NCI-H82 (cell line): ENCODE measurements at places on chromosomes 4 and X.
A peak's percentile ranks its signal among the peaks of the same experiment; 100 is the strongest.

DNA sequence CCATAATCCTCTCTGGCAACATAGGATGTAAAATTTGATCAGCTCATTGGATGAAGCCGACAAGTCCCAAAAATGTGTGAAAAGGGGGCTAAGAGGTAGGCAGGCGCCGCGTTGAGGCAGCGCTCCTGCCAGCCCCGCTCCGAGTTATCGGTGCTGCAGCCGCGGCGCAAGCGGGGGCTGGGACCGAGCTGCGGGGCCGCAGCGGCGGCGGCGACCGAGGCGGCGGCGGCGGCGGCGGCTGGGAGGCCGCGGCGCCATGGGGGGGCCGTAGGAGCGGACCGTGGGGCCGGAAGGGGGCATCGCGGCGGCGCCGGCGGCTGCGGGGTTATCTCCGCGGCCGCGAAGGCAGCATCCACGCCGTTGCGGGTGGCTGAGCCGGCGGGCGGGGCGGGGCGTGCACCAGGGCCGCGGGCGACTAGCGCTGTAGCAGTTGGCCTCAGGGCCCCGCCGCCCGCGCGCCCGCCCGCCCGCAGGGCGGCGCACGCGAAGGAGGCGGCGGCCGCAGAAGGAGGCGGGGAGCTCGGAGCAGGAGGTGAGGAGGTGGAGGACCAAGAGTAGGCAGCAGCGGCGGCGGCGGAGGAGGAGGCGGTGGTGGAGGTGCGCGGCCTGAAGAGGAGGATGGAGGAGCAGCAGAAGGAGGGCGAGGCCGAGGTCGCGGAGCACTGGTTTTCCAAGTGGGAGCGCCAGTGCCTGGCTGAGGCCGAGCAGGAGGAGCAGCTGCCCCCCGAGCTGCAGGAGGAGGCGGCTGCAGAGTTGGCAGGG, 126.0 kb upstream of the CXorf66 start:
- DNase-seq, result peak; percentile 52

DNA sequence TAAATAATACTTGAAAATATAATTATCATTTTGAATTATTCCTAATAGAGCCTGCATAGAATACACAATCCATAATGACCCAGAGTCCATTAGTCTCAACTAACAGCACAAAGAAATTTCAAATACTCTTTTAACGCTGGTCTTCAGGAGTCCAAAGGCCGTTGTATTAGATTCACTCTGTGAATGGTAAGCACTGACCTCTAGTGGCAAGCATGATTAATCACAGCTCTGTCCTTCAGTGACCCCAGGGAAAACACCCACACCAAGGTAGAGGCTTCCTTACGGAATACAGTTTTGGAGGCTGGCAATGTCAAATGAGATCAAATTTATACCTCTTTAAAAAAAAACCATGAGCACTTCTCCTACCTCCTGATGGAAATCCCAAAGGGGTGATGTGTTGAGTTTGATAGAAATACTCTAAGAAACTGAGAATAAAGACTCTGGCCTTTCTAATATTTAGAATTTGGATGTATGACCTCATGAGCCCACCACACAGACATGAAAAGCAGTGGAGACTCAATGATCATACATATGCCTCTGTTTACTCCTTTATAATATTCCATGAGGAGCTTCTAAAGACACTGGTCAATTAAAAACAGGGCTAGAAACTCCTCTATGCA, 147.2 kb upstream of the DKK2 start:
- peak; percentile 58 for DNase-seq

GRCh38 chr4:87506974-87507701, 22.0 kb downstream of the SPARCL1 start:
- no peak for DNase-seq

- no peak for DNase-seq
These were observed 282.2 kb upstream of the SLIT2 start for GRCh38 chr4:19969492-19969891.

DNA sequence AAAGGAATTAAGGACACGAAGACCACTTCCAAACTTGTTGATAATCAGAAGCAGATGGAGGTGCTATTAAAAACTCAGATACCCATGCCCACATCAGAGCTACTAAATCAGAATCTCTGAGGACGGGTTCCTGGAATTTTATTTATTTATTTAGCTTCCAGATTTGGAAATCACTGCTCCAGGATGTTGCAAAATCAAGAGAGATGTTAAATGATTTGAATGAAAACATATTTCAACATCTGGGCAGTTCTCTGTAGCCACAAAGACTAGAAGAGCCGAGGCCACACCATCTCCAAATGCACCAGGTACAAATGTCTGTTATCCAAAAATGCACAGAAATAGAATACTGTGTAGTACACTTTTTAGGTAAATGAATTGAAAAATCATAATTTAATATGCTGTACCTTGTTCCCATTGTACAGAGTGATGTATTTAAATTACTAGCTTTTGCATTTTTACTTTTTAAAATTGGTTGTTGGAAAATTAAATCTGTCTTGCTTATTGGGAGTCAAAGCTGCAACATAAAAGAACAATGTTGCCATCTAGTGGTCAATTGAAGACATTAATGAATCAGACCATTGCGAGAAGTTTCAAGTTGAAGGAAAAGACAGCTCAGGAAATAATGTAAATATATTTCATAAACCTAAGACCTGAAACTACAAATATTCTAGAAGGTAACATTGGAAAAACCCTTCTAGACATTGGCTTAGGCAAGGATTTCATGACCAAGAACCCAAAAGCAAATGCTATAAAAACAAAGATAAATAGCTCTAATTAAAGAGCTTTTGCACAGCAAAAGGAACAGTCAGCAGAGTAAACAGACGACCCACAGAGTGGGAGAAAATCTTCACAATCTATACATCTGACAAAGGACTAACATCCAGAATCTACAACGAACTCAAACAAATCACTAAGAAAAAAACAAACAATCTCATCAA, 151.3 kb upstream of the TTC29 start:
- peak; percentile 44 for DNase-seq

DNA sequence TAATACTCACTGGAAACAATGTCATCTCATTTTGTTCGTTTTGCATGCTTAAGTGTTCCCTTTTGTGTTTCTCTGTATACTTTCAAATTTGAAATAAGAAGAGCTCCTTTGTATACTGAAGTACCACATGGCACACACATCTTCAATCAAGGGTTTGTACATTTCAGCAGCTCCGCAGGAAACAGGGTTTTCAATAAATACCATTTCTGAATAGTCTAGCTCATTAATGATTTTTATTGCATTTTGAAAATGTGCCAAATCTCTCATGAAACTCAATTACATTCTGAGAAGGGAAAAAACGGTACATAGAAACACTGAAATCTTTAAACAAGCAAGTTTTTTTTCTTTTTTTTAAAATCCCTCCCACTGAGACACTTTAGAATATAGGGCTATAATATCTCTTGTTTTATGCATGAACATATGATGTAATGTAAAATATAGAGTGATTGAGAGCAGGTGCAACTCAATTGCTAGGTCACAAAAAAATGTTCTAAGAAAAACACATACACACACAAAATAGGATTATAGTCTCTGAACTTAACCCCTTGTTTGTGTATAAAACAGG, 914.2 kb upstream of the PCDH7 start:
- no peak for DNase-seq

DNA sequence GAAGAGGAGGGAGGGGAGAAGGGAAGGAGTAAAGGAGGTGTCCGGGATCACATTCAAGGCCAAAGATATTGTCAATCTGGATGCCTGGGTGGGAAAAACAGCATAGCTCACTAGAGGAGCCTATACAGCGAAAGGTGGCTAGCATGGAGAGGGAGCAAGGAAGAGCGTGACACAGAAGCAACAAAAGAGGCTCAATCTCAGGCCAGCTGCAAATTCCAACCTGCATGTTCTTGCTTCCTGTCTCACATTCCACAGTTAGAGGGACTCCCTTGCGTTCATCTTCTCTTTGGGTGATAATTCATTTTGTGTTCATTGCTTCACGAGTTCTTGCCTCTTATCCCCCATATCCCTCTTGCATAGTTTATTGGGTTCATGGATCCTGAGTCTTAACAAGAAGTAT, 3.0 kb upstream of the CLNK start:
- no peak for DNase-seq

- DNase-seq, result peak; percentile 86
These were observed 619 bp upstream of the LRBA start for GRCh38 chr4:151015459-151016347.

DNA sequence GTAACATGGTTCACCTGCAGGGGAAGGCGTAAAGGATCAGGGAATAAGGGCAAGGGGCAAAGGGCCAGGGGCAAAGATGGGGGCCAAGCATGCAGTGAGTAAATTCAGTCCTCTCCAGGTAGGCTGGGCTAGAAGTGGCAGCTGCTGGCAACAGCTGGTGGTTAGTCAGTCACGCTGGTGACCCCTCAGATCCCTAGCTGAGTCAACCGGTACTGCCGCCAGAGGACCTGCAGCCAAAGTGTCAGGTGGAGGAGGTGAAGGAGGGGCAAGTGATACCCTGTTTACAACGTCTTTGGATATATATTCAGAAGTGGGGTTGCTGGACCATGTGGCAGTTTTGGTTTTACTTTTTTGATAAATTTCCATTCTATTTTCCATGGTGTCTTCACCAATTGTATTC, 24.6 kb upstream of the NAP1L2 start:
- peak; percentile 8 for DNase-seq

DNA sequence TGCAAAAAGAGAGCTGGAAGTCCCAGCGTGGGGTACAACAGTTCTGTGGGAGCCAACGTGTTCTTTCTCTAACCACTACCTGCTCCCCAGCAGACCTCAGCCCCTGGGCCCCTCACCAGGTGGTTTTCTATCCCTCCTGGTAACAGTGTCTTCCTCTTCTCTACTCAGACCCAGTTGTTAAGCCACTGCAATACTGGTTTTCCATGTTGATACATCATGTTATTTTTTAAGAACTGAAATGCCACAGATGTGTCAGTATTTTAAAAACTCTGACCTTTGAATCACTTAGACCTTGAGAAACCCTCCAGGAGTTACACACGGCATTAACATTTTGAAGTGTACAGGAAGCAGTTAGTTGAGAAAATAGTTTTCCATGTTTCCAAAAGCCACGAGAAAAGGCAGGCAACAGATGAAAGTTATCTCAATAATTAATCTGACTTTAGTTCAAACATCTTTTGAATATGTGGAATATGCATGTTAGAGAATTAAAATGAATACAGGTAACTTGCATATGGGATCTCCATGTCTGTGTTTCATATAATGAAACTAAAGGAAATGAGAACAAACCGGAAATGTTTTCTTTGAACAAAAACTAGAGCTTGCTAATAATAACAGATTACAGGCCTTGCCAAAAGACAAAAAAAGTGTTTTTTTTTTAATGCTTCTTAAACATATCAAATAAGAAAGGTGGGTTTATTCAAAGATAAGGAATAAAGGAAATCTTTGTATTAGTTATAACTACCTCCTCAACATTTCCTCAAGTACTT, 108.8 kb downstream of the ZNF827 start:
- DNase-seq, result no peak

- no peak for DNase-seq
These were observed 48.8 kb downstream of the MCUB start for GRCh38 chr4:109608879-109609278.

- peak; percentile 14 for DNase-seq
These were observed 77.2 kb downstream of the SH3KBP1 start for GRCh38 chrX:19810006-19810774.

DNA sequence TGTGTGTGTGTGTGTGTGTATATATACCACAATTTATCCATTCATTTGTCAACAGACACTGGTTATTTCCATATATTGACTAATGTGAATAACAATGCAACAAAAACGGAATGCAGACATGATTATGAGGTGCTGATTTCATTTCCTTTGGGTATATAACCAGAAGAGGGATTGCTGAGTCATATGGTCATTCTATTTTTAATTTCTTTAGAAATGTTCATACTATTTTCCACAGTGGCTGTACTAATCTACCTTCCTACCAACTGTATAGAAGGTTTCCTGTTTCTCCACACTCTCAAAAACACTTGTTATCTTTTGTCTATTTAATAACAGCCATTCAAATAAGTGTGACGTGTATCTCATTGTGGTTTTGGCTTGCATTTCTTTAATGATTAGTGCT, 269.9 kb downstream of the OPHN1 start:
- no peak for DNase-seq

DNA sequence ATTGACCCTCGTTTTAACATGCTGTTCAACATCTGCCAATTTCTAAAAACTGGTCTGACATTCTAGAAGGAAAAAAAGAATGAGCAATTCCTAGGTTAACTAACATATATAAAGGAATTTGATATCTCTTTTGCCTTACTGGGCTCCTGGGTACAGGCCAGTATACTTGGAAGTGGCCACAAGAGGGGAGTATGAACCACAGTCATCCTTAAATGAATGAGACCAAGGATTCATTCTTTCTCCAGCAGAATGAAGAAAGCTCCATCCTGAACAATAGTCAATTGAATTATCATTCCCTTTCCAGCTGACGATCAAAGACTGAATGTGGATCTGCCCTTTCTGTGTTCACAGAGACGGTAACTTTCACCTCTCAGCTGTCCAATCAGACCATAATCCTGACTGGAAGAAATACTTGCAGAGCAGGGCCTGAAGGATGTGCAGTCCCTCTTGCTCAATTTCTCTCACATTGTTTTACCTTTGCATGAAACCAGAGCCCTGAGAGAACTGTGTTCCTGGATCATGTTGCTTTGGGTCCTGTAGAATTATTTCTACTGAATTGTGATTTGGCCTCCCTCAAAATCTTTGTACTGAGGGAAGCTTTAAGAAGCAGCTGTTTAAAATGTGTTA, 14.8 kb upstream of the SPARCL1 start:
- DNase-seq, result peak; percentile 62

- DNase-seq, result no peak
These were observed 1624.8 kb upstream of the TENM3 start for GRCh38 chr4:180618396-180618795.

GRCh38 chrX:133655275-133656265, 240.3 kb upstream of the GPC4 start:
- no peak for DNase-seq

- no peak for DNase-seq
These were observed 71.5 kb upstream of the DDX60 start for GRCh38 chr4:168390041-168390440.

DNA sequence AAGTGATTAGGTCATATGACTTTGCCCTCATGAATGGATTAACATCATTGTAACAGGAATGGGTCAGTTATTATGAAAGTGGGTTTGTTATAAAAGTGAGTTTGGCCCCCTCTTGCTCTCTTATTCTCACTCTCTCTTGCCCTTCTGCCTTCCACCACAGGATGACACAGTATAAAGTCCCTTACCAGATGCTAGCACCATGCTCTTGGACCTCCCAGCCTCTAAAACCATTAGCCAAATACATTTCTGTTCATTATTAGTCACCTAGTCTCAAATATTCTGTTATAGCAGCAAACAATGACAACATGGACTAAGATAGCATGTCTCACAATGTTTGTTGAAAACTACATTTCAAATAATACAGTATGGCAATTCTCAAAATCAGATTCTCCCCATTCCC, 59.7 kb downstream of the RWDD4 start:
- no peak for DNase-seq

DNA sequence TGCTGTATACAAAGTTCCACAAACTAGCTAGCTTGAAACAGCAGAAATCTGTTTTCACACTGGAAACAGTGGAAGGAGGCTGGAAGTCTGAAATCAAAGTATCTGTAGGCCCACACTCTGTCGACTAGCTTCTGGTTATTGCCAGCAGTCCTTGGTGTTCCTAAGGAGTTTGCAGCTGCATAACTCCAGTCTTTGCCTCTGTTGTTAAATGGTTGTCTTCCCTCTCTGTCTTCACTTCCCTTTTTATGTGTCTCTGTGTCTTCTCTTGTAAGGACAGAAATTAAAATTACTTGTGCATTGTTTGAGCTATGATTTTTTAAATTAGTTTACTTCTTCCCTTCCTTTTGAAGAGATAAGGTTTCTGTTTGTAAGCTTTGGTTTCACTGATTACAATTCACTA, 8.2 kb downstream of the MTHFD2L start:
- DNase-seq, result no peak
